ENCODE measurements at places on chromosomes 1 and 21.

DNA sequence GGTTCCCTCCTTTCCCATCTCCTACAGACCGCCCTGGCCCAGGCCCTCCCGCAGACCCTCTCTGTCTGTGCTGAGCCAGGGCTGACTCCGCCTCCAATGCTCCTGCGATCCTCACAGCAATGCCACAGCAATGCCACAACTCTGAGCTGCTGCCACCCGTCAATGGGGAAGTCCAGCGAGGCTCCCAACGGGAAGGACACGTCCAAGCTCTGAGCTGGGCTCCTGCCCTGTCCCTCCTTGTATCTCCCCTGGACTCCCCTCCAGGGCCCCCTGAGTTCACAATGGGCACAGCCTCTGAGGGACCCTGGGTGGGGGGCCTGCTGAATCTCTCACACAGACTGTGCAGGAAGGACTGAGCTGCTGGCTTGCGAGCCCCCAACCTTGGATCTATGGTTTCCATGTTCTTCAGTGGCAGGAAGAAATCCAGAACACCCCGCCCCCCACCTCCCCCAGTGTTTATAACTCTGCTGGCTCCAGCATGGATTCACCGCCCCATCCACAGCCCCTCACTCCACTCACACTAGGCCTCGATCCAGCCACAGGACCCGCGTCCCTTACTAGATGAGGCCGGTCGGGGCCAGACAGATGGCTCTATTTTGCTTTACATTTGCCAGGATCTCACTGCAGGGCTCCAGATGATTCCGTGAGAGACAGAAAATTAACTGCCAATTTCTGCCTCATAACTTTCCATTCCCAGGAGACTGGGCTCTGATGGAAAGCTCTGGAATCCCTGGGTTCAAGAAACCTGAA is 338.0 kb downstream of the MATN1 start:
- DNase-seq, result no peak

- peak; percentile 70 for DNase-seq
Measured at GRCh38 chr21:42991992-42992740, 17.8 kb downstream of the PKNOX1 start.

DNA sequence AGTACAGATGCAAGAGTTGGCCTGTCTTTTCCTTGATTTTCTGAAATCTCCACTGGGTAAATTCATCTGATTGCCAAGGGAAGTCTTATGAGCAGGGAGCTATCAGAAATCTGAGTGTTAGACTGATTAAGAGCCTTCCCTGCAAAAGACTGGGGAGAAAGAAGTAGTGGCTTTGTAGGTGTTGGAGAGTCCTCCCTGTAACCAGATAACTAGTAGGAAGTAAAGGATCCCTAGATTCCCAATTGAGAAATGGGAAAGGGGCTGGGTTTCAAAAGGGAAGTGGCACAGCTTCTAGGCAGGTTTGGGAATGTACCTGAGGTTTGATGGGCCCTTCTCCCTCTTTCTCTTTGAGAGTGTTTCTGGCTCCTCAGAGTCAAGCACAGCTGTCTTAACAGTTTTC is 2.1 kb downstream of the TLCD4 start:
- DNase-seq, result no peak

GRCh38 chr21:38505654-38506523 is 7.6 kb upstream of the ERG start:
- DNase-seq, result peak; percentile 59

GRCh38 chr1:101741910-101742309 is 254.8 kb downstream of the OLFM3 start:
- DNase-seq, result no peak

DNA sequence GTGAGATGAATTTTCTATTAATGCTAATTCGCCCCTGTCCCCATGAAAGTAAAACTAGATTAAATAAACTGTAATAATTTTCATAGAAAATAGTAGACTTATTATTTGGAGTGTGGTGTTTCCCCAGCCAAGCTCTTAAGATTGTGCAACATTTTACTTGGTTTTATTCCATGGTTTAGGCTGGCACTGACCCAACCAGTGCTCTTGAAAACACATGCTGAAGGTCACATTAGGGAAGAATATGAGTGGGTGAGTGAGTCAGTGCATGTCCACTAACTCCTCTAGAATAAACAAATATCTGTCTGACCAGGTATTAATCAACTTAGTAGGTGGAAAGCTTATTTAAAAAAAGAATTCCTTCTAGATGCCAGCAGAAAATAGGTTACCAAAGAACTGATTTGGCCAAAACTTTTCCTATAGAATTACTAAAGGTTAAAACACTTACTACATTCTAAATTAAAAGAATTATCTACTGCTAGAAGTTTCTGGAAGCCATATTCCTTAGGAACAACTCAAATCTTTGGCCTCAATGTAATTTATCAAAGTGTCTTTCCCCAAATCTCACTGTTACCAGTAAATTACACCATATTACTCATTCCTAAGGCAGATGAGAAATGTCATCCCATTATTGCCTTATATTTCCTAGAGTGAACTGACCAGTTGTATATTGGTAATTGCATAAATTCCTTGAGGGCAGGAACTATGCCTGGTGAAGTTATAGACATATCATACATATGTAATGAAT is 89.7 kb upstream of the RGS1 start:
- peak; percentile 94 for DNase-seq

- DNase-seq, result no peak
Measured at GRCh38 chr21:41365377-41366107, 3.7 kb downstream of the MX2 start.

- peak; percentile 82 for DNase-seq
Measured at GRCh38 chr1:47437447-47438164, at the start of gene FOXD2. Gene FOXD2 (plus strand): TSS chr1:47438044. CDS start chr1:47438136, 92 bp downstream.

DNA sequence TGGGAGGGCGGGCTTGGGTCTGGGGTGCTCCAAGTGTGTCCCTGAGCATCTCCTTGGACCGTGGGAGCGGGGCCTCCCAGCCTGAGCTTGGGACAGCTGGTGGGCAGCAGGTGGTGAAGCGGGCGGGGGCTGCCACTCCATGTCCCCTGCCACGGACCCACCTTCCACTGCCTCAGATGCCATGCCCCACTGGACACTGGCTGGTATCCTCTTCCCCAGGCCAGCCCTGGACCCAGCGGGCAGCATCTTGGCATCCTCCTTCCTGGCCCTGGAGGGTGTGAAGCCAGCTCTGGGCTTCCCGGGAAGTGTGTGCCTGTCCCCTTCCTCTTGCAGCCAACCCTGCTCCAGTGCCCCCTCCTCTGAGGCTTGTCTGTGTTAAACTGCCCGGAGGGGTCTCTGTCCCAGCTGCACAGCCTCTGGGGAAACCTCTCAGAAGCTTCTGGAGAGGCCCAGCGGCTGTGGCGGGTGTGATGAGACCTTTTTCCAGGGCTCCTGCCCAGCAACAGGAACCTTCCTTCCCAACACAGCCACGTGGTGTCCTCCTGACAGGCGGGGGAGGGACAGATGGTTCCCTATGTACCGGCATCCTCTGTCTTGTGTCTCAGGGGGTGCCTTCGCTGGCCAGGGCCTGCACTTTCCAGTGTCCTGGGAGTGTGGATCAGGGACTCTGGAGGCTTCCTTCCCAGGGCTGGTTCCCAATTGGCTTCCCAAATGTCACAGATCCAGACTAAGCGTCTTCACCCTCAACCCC is 81.6 kb upstream of the DISP3 start:
- no peak for DNase-seq

GRCh38 chr1:36944883-36945282 is 89.4 kb downstream of the GRIK3 start:
- no peak for DNase-seq

- no peak for DNase-seq
Measured at GRCh38 chr1:151565502-151566189, 25.5 kb downstream of the TUFT1 start.

Data from fibroblast of gingiva (primary cell).